ENCODE measurements at places on chromosomes 2 and 18. TPM values are rescaled to one million over a fixed set of nuclear protein-coding genes. Genes with fewer than 3 reads are reported as not detected.

FBXO41 gene
- total RNA-seq: 1.6 TPM

ERCC3 gene
- 50.3 TPM for total RNA-seq

IRS1 gene
- total RNA-seq: 20.0 TPM

CAPN10 gene
- 40.3 TPM for total RNA-seq

TANC1 gene
- 36.9 TPM for total RNA-seq

SELENOI gene
- 16.1 TPM for total RNA-seq

LYPD6 gene
- total RNA-seq: 2.1 TPM

FNDC4 gene
- 9.6 TPM for total RNA-seq

MROH2A gene
- not detected for total RNA-seq

SPATA3 gene
- total RNA-seq: not detected

SCYGR3 gene
- not detected for total RNA-seq
